ENCODE measurements at places on chromosomes 4 and X. TPM values are rescaled to one million over a fixed set of nuclear protein-coding genes. Genes with fewer than 3 reads are reported as not detected.

Gene UGT2A3
- total RNA-seq = not detected

Gene CHRNA9
- 0.11 TPM for total RNA-seq

Gene SNX12
- 85.1 TPM for total RNA-seq

Gene TMEM47
- 213 TPM for total RNA-seq

Gene USP51
- total RNA-seq = 1.6 TPM

Gene LNX1
- 14.7 TPM for total RNA-seq

Gene VCX3B
- total RNA-seq = not detected

Gene OTOP1
- total RNA-seq = not detected

Gene FSTL5
- 0.52 TPM for total RNA-seq

GRCh38 chrX:51893931-51894696, 691 bp downstream of the MAGED1 start:
- DNase-seq = no peak
- H3K4me1 ChIP-seq = peaks cover 21% of the 10 kb centered on the region
- H3K4me3 ChIP-seq = peak overlapping the region; percentile 61
- H3K27ac ChIP-seq = peak overlapping the region; percentile 82
- H3K36me3 ChIP-seq = no peaks in the 10 kb centered on the region

- no peaks in the 10 kb centered on the region for H3K36me3 ChIP-seq
- H3K27ac ChIP-seq = no peak overlapping the region
- no peaks in the 10 kb centered on the region for H3K4me1 ChIP-seq
- DNase-seq = no peak
- no peak overlapping the region for H3K4me3 ChIP-seq
- no peaks in the 10 kb centered on the region for H3K27me3 ChIP-seq
Measured at GRCh38 chrX:3129256-3129655, 88.0 kb downstream of the ARSF start.

DNA sequence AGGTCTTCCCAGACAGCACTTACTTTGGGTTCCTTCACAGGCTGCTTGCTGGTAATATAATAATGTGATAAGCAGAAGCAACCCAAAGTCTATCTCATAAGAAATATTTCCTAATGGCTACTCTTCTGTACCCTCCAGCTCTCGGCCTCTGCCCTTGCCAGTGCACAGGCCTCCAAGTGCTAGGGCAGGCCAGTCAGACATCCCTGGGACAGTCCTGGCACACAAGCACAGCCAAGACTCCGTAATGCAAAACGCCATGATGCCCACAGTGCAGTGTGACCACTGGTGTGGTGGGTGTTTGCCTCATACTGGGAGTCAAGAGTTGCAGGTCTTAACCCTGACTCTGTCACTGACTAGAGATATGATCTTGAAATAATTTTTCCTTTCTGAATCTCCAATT, 35.1 kb downstream of the RNF150 start:
- H3K27me3 ChIP-seq = no peaks in the 10 kb centered on the region
- no peak overlapping the region for H3K27ac ChIP-seq
- DNase-seq = no peak
- no peaks in the 10 kb centered on the region for H3K36me3 ChIP-seq

- no peaks in the 10 kb centered on the region for H3K36me3 ChIP-seq
- H3K4me1 ChIP-seq = peaks cover 9% of the 10 kb centered on the region
- H3K27ac ChIP-seq = no peak overlapping the region
- no peak for DNase-seq
Measured at GRCh38 chr4:98521486-98521885, 136.9 kb downstream of the TSPAN5 start.

- no peaks in the 10 kb centered on the region for H3K36me3 ChIP-seq
- no peak for DNase-seq
- no peak overlapping the region for H3K27ac ChIP-seq
- no peaks in the 10 kb centered on the region for H3K4me1 ChIP-seq
- no peak overlapping the region for H3K4me3 ChIP-seq
Measured at GRCh38 chrX:30568136-30568535, 9.4 kb downstream of the TASL start.

- no peak overlapping the region for H3K27ac ChIP-seq
- no peaks in the 10 kb centered on the region for H3K27me3 ChIP-seq
- no peak overlapping the region for H3K4me3 ChIP-seq
- no peaks in the 10 kb centered on the region for H3K36me3 ChIP-seq
Measured at GRCh38 chrX:16585486-16586376, 64.2 kb upstream of the S100G start.

DNA sequence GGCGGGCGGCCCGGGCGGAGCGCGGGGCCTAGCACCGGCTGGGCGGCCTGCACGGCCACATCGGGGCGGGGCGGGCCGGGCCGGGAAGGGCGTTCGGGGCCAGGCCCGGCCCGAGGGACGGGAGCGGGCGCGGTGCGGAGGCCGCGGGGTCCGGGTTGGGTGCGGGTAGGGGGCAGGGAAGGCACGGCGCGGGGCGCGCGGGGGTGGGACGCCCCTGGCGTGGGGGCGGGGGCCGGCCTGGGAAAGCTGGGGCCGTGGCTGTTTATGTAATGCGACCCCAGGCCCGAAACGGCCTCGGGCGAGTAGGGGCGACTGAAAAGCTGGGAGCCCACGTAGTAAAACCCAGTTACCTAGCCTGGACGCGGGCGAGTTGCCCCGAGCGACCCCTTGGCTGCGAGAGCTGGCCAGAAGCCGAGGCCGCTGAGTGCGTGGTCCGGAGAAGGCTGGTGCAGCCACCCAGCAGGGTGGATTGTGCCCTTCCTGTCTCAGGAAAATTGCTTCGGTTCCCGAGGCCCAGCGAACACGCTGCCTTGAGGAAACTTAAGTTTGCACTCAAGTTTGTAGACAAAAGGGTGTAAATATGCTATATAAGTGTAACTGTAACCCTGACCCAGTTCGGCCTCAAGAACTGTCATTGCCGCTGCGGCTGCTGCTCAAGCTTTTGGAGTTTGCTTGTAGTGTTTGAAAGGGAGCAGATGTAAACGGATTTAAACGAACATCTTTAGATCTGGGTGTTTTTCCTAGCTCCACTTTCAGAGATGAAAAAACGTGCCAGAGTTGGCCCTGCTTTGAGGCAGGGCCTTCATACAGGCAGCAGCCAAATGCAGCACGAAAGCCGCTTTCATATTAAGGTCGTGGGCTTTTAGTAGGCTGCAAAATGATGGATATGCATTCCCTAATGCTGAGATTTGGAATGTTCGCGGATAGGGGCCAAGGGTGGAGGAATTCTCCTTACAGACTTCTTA, 674 bp downstream of the SEC24B start:
- H3K4me1 ChIP-seq = peaks cover 62% of the 10 kb centered on the region
- H3K27me3 ChIP-seq = no peaks in the 10 kb centered on the region
- peak overlapping the region; percentile 91 for H3K4me3 ChIP-seq
- H3K27ac ChIP-seq = peak overlapping the region; percentile 95

GRCh38 chr4:92014067-92014466, 289.7 kb upstream of the GRID2 start:
- no peak for DNase-seq
- no peaks in the 10 kb centered on the region for H3K4me1 ChIP-seq
- no peak overlapping the region for H3K27ac ChIP-seq
- H3K4me3 ChIP-seq = no peak overlapping the region
- H3K36me3 ChIP-seq = no peaks in the 10 kb centered on the region

DNA sequence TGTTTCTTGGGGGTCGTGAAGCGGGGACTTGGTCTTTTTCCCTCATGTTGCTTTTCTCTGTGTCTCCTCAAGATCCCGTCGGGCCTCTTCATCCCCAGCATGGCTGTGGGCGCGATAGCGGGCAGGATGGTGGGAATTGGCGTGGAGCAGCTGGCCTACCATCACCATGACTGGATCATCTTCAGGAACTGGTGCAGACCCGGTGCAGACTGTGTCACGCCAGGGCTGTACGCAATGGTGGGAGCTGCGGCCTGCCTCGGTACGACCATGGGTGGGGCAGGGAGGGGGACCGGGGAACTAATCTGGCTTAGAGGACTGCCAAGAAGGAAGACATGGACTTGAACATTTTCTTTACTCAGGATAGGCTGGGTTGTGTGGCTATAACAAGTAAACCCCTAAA, 55.6 kb downstream of the CLCN4 start:
- no peaks in the 10 kb centered on the region for H3K4me1 ChIP-seq
- no peak overlapping the region for H3K27ac ChIP-seq
- no peaks in the 10 kb centered on the region for H3K27me3 ChIP-seq
- H3K36me3 ChIP-seq = peaks cover 3% of the 10 kb centered on the region
- no peak for DNase-seq
- no peak overlapping the region for H3K4me3 ChIP-seq

GRCh38 chr4:184550476-184550875, 76.1 kb upstream of the IRF2 start:
- H3K27me3 ChIP-seq = no peaks in the 10 kb centered on the region
- no peaks in the 10 kb centered on the region for H3K36me3 ChIP-seq
- no peak for DNase-seq
- H3K27ac ChIP-seq = no peak overlapping the region
- H3K4me3 ChIP-seq = no peak overlapping the region
- H3K4me1 ChIP-seq = no peaks in the 10 kb centered on the region

DNA sequence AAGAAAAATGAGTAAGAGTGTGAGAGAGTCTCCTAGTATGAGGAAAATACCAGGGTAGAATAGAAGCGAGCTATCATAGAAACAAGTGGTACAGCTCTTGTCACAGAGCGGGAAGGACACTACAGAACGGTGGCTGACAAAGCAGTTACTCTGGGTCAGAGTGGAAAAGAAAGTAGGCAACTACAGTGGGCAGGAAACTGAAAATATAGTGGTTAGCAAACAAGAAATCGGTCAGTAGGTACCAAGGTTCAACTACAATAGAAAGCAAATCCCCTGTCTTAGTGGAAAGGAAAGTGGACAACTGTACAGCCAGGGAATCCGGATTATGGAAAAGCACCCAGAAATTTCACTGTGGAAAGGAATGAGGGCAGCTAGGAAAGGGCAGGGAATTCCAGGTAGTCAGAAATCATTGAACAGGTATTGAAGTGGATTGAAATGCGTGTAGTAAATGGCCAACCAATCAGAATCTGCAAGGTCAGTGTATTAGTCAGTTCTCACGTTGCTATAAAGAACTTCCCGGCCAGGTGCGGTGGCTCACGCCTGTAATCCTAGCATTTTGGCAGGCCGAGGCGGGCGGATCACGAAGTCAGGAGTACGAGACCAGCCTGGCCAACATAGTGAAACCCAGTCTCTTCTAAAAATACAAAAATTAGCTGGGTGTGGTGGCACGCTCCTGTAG, 219.6 kb upstream of the DIAPH2 start:
- no peak for DNase-seq
- H3K27ac ChIP-seq = no peak overlapping the region
- no peak overlapping the region for H3K4me3 ChIP-seq
- H3K27me3 ChIP-seq = no peaks in the 10 kb centered on the region
- H3K4me1 ChIP-seq = no peaks in the 10 kb centered on the region

DNA sequence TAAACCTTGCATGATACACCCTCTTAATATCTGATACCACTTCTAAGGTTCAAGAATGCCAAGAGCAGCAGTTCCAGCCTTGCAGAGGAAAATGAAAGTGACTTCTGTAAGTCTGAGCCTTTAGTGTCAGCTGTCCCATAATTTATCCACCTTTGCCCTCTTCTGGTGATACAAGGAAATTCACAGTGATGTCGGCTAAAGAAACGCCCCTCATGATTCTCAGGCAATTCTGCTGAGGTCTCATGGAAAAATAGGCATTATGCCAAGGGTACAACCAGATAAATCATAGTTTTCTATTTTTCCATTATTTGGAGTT, 172.2 kb upstream of the CXCL13 start:
- peaks cover 29% of the 10 kb centered on the region for H3K4me1 ChIP-seq
- H3K27ac ChIP-seq = no peak overlapping the region
- no peaks in the 10 kb centered on the region for H3K36me3 ChIP-seq

- DNase-seq = no peak
- no peaks in the 10 kb centered on the region for H3K27me3 ChIP-seq
- H3K4me3 ChIP-seq = no peak overlapping the region
- H3K36me3 ChIP-seq = no peaks in the 10 kb centered on the region
- no peaks in the 10 kb centered on the region for H3K4me1 ChIP-seq
Measured at GRCh38 chr4:136112116-136112515, 1420.2 kb downstream of the PCDH18 start.

- no peak overlapping the region for H3K27ac ChIP-seq
- peaks cover 4% of the 10 kb centered on the region for H3K36me3 ChIP-seq
- H3K27me3 ChIP-seq = no peaks in the 10 kb centered on the region
- H3K4me1 ChIP-seq = peaks cover 17% of the 10 kb centered on the region
- H3K4me3 ChIP-seq = no peak overlapping the region
Measured at GRCh38 chrX:48942895-48943294, 14.5 kb downstream of the OTUD5 start.

DNA sequence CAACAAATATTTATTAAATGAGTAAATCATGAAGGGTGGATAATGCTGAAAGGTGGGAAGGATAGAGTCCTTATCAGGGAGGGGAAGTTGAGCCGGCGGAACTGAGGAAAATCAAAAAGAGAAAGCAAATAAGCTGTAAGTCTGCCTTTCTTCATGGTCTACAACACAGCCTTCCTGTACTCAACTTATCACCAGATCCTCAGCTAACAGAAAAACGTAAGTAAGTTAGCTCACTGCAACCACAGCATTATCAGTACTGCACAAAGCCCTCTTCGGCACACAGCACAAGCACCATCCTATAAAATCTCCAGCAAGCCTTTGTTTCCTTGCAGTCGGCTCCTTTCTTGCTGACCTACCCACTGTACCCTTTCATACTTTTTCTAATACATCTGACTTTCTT, 70.3 kb downstream of the CRMP1 start:
- no peak for DNase-seq
- peaks cover 37% of the 10 kb centered on the region for H3K36me3 ChIP-seq
- H3K27ac ChIP-seq = no peak overlapping the region
- no peaks in the 10 kb centered on the region for H3K27me3 ChIP-seq
- H3K4me1 ChIP-seq = peaks cover 7% of the 10 kb centered on the region
- H3K4me3 ChIP-seq = no peak overlapping the region

All from esophagus muscularis mucosa (tissue), 4 donors.